ENCODE measurements at places on chromosomes 6 and 20. TPM values are rescaled to one million over a fixed set of nuclear protein-coding genes. Genes with fewer than 3 reads are reported as not detected.

DNA sequence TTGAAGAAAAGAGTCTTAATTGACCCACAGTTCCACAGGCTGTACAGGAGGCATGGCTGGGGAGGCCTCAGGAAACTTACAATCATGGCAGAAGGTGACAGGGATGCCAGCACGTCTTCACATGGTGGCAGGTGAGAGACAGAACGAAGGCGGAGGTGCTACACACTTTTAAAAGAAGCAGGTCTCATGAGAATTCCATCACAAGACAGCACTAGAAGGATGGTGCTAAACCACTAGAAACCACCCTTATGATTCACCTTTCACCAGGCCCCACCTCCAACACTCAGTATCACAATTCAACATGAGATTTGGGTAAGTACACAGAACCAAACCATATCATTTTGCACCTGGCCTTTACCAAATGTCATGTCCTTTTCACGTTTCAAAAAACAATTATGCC is 20.9 kb downstream of the TAGAP start:
- no peak for DNase-seq

The ARFGAP1 gene
- 32.3 TPM for total RNA-seq

The OPN5 gene
- not detected for total RNA-seq

The GSTA1 gene
- total RNA-seq, result not detected

GRCh38 chr20:43994486-43995100 is 79.9 kb downstream of the TOX2 start:
- no peak for DNase-seq

All from NCI-H460 (cell line).